NCI-H510A treated with DMSO at 0.1 percent for 48 hours (cell line): ENCODE measurements at places on chromosomes 13 and 19.

DNA sequence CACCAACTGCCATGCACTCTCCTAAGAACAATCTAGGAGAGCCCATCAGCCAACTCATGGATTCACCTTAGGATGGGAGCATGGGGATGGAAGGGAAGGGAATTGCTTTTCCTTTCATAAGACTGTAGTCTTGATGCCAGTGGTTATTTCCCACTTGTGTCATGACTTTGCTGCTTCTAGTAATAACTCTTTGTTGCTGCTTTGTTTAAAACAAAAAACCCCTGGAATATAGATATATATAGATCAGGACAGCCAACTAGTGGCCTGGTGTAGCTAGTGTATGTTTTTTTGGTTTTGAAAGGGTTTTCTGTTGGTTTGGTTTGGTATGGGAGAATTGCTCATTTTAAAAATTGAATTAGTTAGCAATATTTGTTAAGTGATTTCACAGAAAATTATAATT is 39.3 kb upstream of the KCTD4 start:
- no peak for DNase-seq

DNA sequence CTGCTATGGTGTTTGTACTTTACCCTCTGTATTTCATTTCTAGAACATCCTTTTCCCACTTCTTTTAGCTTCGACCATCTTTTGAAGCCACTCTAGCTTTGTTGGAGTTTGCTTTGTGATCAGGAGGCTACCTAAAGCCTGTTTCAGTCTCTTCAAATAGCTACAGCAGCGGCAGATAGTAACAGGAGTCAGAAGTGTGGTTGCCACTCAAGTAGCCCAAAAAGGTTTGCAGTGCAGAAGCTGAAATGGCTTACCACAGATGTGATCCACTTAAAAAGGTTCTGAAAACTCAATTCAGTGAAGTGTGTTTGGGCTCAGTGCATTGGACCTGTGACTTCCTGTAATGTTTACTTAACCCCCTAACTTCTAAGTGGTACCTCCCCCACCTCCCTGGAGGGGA is 26.2 kb downstream of the WASF3 start:
- DNase-seq: peak; percentile 18

GRCh38 chr13:95254339-95254738 is 46.9 kb downstream of the ABCC4 start:
- no peak for DNase-seq

- no peak for DNase-seq
These were observed 202.8 kb upstream of the TSC22D1 start for GRCh38 chr13:44778761-44779484.

GRCh38 chr13:106455777-106456176 is 79.7 kb downstream of the EFNB2 start:
- no peak for DNase-seq

DNA sequence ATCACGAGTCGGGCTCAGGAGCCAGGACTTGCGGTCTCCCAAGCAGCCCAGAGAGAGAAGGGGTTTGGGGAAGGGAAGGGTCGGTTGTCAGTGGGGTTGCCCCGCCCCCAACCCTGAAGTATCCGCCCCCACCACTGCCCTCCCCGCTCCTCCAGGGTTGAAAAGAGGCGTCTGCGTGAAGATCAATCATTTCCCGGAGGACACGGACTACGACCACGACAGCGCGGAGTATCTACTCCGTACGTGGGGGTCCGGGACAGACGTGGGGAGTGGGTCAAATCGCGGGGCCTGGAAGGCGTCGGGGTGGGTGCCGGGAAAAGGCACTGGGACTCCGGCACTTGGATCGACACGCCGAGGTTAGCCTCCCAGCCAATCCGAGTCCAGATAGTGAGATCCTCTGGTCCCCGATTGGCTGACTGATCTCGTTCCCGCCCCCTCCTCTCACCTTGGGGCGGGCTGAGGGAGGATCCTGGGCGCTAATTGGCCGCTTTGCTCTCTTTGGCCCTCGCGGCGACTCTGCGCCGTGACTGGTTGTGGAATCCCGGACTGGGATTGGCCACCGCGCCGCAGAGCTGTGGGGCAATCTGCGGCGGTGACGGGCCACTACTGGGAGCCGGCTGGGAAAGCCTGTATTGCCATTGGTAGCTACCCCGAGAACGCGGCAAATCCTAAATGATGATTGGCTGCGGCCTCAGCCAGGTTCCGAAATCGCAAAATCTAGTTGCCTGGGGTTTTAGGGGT is 13.3 kb upstream of the CACNG6 start:
- no peak for DNase-seq

DNA sequence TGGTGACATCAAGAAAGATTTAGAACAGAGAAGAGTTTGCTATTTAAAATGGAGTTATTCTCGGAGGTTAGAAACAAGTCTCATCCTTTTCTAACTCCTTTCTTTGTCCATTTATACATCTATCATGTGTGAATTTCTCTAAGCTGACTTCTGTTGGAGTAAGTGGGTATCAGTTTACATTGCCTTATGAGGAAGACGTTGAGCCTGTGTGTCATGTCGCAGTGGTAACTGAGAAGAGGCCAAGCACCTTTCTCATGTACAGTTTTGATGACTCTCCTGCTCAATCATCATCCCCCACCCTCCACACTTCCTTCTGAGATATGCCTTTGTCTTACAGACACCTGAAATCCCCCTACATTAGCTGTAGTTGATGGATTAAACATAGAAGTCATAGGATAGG is 624.8 kb downstream of the LIG4 start:
- DNase-seq: peak; percentile 53

- no peak for DNase-seq
These were observed 123.6 kb upstream of the SOX1 start for GRCh38 chr13:111943229-111943795.

DNA sequence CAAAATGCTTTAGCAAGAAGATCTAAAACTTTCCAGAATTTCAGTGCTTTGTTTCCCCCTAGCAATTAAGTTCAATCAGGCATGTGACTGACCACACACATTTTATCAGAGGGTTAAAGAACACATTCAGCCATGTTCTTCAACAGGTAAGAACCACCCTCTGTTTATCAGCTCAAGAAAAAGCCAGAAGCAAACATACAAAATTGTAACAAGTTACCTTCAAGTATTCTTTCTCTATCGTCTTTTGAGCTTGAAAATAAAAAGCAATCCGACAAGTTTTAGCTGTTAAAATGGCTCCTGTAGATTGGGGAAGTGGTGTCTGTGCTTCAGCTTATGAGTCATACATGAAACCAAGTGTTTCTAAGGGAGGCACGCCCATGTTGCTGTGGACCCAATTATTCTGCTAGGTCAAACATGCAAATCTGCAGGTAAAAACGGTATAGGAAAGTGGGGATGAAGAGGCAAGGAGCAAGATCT is at the start of gene ELF1:
ELF1 (minus strand) TSS at position 306 of the 477 bp plus-strand sequence. CDS start 37,262 bp downstream, outside the sequence.
- DNase-seq: peak; percentile 11

- no peak for DNase-seq
These were observed 6.4 kb downstream of the GNA15 start for GRCh38 chr19:3142292-3142670.

DNA sequence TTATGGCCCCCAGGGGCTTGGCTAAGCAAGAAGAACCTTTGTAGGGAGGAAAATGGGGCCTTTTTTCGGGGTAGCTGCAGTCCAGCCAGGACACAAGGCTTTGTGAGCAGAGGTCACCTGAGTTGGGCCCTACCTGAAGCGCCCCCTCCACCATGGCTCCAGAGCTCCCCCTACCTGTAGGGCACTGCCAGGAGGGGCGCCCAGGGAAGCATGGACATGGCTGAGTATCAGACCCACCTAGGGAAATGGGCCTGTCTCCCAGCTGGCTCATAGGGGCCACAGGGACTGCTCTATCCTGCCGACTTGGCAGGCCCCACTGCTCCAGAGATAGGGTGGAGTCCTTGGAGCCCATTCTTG is 9.0 kb upstream of the CEBPA start:
- no peak for DNase-seq

DNA sequence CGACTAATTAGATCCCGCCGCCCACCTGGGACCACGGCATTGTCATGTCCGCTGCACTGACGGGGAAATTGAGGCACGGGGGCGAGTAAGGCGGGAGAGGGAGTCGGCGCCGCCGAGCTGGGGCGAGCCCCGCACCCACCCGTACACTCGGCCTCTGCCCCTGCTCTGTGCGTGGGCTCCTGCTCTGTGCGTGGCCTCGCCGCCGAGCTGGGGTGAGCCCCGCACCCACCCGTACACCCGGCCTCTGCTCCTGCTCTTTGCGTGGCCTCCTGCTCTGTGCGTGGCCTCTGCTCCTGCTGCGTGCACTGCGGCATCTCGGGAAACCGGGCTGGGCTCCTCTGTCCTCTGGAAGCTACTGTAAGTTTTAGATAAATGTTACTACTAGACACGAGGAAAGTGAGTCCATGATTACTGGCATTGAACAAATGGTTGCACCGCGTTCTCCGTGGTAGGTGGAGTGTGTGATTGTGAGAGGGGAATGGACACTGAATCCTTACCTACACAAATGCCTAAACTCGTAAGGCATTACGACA is 826 bp upstream of the C1QTNF9 start:
- no peak for DNase-seq

- peak; percentile 85 for DNase-seq
These were observed 9.9 kb downstream of the RANBP3 start for GRCh38 chr19:5967994-5968430.

GRCh38 chr19:12224676-12225075 is 61.8 kb downstream of the ZNF136 start:
- DNase-seq: no peak

DNA sequence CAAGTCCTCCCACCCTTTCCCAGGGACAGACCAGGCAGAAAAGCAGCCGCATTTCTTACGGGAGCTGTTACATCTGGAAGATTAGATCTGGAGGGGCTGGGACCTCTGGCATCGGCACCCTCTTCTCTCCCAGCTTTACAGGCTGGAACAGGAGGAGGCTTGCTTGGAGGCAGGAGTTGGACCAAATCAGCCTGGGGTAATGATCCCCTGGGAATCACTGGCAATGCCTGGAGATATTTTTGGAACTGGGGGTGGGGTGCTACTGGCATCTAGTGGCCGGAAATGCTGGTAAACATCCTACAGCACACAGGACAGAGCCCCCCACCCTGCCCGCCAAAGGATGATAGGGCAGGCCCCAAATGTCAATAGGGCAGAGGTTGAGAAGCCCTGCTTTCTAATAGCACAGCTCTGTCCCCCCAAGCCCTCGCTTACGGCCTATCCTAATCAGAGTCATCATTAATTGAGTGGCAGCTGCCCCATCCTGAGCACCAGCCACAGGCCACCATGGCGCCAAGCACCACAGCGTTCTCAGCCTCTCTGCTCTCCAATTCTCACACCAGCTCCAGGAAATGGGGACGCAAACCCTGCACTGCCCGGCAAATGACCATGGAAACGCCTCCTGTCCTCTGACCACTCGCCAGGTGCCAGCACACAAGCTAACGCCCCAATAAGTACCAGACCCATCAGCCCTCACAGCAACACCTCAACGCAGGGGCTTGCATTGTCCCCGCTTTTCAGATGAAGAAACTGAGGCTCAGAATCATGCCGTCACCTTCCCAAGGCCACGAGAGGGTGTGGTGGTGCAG is 20.6 kb downstream of the LRRC4B start:
- no peak for DNase-seq

- DNase-seq: peak; percentile 43
These were observed 56.7 kb downstream of the STARD13 start for GRCh38 chr13:33228648-33229445.

DNA sequence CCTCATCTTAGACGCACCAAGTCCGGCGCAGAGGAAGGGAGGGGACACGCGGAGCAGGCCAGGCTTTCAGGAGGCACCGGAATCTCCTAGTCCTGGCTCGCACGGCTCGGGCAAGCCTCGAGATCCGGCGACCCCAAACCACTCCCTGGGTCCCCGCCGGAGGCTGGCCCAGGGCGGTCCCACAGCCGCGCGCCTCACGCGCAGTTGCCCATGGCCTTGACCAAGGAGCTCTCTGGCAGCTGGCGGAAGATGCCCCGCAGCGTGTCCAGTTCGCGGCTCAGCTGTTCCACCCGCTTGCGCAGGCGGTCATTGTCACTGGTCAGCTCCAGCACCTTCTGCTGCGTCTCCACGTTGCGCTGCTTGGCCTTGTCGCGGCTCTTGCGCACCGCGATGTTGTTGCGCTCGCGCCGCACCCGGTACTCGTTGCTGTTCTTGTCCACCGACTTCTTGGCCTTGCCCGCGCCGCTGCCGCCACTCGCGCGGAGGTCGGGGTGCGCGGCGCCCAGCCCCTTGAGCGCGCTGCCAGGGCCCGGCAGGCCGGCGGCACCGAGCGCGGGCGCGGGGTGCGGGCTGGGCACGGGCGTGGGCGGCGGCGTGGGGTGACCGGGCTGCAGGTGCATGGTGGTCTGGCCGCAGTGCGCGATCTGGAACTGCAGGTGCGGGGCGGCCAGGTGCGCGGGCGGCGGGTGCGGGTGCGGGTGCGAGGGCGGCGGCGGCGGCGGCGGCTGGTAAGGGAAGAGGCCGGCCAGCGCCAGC is 1.0 kb downstream of the CEBPA start:
- no peak for DNase-seq

DNA sequence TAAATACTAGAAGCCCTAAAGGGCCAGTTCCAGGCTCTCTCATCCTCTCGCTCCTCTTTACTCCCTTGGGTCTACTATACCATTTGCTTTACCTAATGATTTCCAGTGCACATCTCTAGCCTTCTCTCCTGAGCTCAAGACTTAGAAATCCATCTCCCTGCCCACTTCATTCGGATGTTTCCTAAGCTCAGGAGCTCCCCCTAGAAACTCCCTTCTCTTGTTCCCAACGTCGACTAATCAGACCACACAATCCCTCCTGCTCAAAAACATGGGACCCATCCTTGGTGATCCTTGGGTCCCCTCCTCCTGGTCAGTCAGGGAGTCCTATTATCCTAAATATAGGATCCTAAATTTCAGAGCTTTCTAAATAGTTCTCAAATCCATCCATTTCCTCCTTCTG is 21.1 kb upstream of the STK24 start:
- no peak for DNase-seq

DNA sequence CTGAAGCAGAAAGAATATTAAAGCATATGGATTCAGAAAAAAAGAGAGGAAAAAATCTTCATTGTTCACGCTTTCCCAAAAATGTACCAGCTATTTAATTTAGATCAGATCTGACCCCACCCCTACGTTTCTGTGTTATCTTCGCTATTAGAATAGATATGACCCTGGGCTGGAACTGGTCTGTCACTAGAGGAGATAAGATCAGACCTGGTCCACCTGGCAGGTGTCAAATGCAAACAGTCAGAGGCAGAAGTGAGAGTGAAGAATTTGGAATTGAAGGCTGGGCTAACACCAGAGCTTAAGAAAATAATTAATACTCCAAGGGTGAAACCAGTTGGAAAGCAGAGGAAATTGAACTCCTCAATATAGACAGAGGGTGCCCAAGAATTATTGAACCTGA is 30.0 kb upstream of the MBNL2 start:
- no peak for DNase-seq

DNA sequence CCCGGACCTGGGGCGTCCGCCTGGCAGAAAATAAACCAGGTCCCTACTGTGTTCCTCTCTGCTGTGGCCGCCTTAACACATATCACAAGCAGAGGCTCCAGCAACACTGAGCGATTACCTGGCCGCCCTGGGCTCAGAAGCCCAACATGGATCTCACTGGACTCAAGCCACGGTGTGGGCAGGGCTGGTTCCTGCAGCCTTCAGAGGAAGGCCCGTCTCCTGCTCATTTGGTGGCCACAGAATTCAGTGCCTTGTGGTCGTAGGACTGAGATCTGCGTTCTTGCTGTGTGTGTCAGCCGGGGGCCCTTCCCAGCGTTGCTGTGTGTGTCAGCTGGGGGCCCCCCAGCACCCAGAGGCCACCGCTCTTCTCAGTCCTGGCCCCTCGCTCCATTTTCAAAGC is 30.2 kb downstream of the C2CD4C start:
- DNase-seq: no peak
